ENCODE measurements at places on chromosomes 5 and 9.

DNA sequence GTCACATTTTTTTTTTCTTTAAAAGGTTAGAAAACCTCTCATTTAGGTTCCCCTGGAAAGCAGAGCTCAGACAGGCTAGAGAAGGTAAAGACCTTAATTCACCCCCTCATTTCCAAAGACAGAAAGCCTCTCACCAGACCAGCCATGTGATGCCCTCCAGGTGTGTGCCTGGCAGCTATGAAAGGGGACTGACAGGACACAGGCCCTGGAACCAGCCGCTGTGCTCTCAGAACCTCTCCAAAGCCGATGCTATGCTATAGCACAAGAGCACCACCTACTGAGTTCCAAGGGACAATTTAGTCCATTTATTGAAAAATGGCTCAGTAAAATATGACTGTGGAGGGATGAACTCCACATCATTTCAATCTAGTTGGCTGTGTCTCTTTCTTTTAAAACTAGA lies 48.8 kb downstream of the FANCC start:
- no peak for DNase-seq

DNA sequence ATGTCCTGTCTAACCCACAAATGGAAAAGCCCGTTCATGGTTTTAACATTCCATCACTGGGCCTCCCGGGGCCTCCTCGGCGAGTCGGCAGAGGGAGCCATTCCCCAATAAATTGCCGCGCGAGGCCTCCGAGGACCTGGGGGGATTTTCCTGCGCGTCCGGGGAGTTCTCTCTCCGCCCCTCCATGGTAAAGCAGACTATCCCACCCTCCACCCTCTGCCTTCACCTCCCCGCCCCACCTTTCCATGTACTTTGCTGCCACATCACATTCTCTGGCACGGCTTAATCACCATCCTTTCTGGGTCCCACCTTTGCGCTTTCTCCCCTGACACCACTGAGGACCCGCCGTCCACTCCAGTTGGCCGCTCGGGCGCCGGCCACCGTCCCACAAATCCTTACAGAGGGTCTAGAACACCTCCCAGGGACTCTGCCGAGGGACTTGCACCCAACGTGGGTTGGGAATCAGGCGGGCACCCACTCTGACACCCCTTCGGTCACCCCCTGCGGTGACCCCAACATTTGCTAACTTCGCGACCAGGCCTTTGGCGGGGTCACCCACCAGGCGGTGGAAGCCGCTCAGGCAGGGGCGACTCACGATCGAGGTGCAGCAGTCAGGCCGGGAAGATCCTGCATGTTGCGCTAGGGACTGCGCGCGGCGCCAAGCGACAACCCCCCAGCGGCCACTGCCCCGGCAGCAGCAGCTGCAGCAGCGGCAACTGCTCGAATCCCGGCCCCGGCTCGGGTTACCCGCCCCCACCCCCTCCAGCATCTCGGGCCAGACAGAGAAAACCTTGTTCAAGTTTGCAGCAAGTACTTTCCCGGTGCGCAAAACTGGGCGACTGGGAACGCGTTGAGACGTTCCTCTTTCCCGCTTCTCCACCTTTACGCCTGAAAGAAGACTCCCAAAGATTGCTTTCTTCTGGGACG lies at the start of gene MEGF10:
Gene MEGF10 (plus strand): TSS at position 778 of the 927 bp plus-strand sequence. CDS start 40,513 bp downstream, outside the sequence.
- no peak for DNase-seq

DNA sequence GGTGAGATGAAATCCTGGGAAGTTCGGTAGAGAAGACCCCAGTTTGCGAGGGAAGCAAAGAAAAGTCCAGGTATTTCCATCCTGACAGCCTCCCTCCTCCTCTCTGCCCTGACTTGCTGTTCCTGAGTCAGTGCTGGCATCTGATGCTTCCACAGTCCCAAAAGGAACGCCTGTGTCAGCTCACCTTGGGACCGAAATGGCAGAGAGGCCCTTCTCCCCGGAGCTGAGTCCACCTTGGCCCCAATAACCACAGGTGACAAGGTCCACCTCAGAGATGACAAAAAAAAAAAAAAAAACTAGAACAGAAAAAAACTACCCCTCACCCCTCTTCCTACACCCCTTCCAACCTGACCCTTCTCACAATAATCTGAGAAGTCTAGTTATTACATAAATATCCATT lies 31.6 kb downstream of the SLC6A7 start:
- no peak for DNase-seq

DNA sequence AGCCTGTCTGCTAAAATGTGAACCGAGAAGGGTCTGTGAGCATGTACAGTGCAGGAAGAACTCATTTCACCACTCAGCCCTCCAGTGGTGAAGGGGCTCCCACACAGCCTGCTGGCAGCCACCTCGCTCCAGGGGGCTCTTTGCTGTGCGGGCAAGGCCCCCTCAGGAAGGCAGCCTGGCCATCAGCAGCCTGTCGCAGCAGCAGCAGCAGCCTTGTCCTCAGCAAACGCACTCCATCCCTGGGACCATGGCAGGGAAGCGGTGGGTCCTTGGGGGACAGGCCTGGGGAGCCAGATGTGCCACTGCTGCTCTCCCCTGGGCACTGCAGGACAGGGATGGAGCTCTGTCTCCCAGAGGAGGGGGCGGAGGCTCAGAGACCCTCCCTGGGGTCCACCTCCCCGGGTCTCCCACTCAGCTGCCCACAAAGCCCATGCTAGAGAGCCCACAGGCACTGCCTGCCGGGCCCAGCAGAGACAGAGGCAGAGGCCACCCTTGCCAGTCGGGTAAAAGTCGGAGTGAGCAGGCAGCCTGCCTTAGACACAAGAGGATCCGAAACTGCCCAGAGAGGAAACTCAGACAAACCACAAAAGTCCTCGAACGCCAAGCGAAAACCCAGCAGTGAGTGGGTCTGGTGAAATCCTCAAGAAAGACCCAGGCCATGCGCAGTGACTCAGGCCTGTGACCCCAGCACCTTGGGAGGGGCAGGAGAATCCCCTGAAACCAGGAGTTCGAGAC lies 8.0 kb downstream of the BRD3 start:
- DNase-seq = no peak

- DNase-seq = no peak
Observed at GRCh38 chr5:176646707-176647029, 616 bp upstream of the TSPAN17 start.

DNA sequence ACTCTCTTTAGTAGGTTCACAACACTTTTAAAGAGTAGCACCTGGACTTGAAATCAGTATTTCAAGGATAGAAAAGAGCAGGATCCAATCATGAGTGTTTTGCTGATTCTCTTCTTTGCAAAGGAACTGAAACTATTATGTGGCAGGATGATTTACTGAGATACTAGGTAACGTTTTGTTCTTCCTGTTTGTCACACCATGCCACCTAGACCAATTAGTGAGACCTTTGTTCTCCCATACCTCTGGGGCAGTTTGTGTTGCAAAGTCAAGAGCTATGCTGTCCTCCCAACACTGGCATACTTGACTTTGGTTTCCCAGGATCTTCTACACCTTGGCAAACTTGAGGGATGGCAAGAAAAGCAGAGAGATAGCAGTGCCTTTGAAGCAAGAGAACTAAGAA lies 43.4 kb downstream of the PPP1R2B start:
- DNase-seq = no peak

- no peak for DNase-seq
Observed at GRCh38 chr5:143759396-143760130, 52.4 kb upstream of the HMHB1 start.

DNA sequence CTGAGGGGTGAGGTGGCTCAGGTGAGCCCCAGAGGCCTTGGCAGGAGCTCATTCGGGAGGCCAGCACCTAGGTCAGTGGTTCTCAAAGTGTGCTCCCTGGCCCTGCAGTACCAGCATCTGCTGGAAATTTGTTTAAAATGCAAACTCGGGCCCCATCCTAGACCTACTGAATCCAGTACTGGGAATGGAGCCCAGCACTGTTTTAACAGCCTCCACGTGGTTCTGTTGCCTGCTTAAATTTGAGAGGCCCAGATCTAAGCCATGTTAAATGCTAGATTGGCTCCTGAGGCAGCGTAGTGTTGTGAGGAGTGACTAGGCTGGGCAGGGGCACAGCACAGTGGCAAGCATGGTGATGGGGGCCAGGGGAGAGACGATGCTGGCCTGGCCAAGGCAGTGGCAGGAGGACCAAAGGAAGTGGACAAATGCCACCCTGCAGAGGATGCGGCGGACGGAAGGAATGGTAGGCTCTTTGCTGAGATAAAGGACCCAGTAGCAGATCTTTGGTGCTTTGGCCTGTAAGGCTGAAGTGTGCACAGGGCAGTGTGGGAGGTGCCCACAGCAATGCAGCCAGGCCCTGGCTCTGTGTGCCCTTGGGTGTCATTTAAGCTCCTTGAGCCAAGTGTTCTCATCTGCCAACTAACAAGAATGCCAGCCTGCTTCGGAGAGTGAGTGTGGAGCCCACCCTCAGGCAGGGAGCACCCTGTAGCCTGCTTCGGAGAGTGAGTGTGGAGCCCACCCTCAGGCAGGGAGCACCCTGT lies 4.2 kb downstream of the PRR7 start:
- no peak for DNase-seq

- DNase-seq = no peak
Observed at GRCh38 chr5:126020770-126021169, 402.4 kb upstream of the GRAMD2B start.

GRCh38 chr9:94056442-94056974 lies 27.8 kb upstream of the PTPDC1 start:
- DNase-seq = no peak

DNA sequence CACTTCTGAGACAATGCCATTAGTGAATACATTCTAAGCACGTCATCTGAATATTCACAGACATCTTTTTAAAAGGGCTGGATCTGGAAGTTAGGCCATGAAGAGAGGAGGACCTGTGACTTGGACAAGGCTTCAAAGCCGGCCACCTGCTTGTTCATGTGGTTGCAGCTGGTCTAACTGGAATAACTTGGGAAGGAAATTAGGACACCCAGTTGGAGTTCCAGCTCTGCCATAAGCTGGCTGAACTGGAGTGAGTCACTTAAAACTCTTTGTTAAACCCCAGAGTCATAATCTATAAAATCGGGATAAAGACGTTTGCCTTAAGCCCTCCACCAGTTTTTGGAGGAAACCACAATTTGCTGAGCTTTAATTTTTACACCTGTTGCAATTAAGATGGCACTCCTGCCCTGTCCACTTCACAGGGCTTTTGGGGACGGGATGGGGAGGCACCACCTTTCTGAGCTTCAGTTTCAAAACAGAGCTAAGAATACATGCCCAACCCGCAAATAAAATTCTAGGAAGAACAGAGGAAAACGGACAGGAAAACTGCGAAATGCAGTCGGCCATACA lies 536 bp upstream of the STX17 start:
- no peak for DNase-seq

- no peak for DNase-seq
Observed at GRCh38 chr9:135478829-135479468, 633 bp upstream of the PPP1R26 start.

- no peak for DNase-seq
Observed at GRCh38 chr5:170755679-170756456, 27.7 kb upstream of the GABRP start.

DNA sequence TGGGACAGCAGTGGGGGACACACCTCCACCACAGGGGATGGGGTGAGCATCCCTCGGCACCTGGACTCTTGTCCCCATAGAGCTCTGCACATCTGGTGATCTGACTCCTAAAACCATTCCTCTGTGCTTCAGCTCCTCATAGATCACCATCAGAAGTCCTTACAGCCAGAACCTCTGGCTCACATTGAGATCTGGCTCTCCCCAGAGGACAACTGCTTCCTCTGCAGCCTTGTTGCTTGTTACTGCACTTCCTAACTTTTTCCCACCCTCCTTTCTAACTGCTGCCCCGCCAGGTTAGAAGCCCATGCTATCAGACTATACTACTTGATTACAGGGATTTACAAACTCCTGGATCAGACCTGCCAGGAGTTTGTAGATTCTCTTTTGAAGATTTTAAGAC lies 64.5 kb downstream of the ARSB start:
- DNase-seq = no peak

- no peak for DNase-seq
Observed at GRCh38 chr5:910769-911160, 18.1 kb downstream of the TRIP13 start.

DNA sequence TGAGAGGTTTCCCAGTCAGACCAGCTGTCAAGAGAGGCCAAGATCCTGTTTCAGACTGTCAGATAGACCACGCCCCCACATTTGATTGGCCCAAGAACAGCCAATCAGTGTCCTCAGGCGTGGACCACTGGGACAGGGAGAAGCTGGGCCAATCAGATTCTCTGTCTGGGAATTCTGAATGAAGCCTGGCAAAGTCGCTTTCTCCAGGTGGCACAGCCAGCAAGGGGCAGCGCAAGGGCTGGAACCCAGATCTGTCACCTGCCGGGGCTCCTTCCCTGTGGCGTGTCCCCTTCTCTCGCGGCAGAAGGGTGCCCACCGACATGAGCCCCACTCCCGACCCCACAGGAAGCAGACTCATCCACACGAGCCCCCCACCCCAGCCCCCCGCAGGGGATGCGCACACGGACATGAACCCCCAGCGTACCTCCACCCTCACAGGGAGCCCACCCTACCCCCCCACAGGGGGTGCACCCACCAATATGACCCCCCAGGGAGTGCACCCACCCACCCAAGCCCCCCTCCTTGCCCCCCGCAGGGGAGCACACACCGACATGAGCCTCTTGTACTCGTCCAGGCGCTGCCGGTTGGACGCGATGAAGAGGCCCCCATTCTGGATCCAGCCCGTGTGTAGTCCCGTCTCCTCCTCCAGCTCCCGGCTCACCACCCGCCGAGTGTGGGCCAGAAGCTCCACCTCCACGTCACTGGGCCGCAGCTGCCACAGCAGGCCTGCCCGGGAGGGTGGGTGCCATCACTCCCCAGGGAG lies 6.1 kb downstream of the SARDH start:
- DNase-seq = no peak

DNA sequence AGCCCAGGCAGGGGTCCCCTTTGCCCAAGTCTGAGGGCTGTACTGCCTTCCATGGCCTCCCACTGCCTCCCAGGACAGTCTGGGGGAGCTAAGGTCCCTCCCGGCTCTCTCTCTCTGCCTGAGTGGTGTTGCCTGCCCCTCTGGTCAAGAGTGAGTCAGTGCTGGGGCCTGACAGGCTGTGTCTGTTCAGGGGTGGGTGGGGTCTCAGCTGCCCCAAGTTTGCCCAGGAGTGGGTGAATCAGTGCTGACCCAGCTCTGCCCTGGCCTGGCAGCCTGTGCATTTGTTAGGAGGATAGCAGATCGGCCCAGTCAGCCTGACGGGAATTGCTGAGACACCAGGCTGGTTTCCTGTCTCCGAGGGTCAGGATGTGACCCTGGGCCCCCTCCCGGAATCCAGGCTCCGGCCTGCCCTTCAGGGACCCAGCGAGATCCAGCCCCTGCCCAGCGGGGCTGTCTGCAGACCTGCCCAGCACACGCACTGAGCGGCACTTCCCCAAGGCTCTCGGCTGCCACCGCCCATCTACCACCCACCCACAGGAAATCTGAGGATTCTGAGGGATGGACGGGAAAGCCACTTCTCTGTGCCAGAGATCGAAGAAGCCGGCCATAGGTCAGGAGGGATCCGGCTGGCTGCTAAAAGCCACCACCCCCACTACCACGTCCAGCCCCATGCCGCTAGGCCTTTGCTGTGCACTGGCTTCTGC lies 15.9 kb downstream of the ENG start:
- no peak for DNase-seq

GRCh38 chr5:383621-384020 lies 59.4 kb upstream of the EXOC3 start:
- DNase-seq = no peak

DNA sequence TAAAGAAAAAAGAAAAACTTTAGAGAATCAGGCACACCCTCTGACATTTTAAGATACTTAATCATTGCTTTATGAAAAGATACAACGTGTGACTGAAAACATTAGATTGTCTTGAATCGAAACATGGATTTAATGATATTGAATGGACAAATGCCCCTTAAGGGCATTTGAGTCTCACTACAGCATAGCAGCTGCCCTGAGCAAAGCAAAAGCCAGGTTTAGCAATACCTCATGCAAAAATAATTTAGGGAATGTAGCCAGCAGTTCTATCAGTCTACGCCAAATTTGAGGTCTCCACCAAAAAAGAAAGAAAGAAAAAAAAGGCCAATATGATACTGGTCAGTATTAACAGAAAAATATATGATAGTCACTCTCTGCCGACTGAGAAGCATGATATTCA lies 56.6 kb upstream of the LMNB1 start:
- no peak for DNase-seq

Data from activated CD4-positive, alpha-beta T cell treated with anti-CD3 and anti-CD28 coated beads, Interleukin-2, amount 50 U/mL, for 1 hour (primary cell).